ENCODE measurements at places on chromosomes 3 and 15. TPM values are rescaled to one million over a fixed set of nuclear protein-coding genes. Genes with fewer than 3 reads are reported as not detected.

GRCh38 chr3:2771193-2771592 is 339.0 kb downstream of the IL5RA start:
- DNase-seq = no peak

DNA sequence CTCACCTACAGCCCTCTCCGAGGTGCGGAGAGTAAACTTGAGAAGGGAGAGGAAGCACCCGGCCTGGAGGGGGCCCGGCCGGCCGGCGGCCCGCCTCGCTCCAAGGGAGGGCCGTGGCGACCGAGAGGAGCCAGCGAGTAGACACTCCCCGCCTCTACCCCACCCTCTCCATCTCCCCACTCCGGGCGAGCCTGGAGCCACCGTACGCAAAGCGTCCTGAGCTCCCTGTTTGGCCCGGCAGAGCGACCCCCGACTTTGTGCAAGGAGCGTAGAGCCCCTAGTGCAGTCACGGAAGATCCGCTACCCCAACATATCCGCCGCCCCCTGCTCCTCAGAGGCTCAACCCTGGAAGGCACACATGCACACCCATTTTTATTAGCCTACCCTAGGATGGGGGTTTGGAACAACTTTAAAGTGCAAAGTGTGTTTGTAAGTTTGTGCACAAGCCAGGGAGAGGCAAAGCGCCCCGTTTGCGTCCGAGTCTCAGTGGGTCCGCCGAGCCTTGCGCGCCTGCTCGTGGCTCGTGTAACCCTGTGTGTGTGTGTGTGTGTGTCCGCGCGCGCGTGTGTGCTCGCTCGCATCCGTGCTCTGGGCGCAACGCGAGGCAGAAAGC is 508 bp upstream of the SMAD6 start:
- peak; percentile 33 for DNase-seq

The NTRK3 gene
- 4.5 TPM for total RNA-seq

The GRIP2 gene
- 8.0 TPM for total RNA-seq

DNA sequence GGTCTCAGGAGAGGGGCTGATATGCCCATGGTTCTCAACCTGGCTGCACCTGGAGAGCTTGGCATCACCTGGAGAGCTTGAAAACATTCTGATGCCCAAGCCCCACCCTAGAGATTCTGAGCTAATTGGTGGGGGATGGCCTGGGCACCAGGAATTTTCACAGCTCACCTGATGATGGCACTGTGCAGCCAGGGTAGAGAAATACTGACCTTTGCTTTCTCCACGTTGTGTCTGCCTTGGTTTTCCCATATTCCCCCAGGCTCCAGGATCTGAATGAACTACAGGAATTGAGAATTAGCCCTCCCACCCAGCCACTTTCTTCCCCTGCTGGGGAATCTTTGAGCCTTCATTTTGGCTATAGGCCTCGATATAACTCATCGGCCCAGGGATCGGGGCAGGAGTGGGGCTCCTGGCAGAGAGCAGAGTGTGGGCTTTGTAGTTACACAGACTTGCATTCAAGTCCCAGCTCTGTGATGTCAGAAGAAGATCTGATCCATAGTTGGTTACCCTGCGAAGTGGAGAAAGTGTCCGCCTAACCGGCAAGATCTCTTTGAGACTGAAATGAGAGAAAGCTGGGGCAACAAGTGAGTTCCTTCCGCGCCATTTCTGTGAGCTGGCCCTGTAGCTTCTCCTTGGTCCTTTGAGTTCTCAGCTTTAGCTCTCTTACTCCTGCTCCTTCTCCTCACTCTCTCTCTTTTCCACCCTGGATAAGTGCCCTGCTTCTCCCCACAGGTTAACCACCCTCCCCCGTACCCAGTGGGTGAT is 33.1 kb upstream of the UBE2Q2 start:
- DNase-seq = peak; percentile 66

DNA sequence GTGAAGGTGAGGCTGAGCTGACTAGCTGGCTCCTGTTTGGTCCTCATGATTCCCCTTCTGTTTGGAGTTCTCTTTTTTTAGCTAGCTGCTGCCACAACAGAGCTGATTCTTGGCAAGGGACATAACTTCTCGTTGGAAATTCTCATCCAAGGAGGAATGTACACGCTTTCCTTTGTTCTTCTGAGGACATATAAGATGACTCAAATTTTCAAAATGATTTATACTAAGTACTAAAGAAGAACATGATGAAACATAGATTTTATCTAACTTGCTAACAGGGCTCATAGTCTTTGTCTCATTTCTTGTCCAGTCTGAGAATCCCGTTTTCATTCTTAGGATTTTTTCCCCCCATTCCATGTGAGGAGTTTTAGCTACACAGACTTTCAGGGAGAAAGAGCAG is 2.9 kb upstream of the TFG start:
- no peak for DNase-seq

- no peak for DNase-seq
These were observed 528.1 kb downstream of the FOXP1 start for GRCh38 chr3:71055257-71056001.

The FOXB1 gene
- not detected for total RNA-seq

DNA sequence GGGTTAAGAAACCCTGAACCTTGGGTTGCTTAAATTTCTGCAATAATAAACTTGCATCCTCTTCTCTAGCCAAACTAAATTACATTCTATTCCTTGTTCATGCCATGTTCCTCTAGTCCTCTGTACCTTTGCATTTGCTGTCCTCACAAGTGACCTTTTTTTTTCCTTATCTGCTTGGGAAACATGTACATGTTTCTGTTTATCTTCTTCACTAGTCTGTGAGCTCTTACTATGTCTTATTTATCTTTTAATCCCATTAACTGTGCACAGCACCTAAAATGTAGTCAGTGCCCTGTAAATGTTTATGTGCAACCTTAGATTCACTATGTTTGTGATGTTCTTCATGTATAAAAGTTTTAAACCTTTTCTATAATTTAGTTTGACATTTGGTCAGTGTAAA is 61.9 kb downstream of the REC114 start:
- DNase-seq = no peak

DNA sequence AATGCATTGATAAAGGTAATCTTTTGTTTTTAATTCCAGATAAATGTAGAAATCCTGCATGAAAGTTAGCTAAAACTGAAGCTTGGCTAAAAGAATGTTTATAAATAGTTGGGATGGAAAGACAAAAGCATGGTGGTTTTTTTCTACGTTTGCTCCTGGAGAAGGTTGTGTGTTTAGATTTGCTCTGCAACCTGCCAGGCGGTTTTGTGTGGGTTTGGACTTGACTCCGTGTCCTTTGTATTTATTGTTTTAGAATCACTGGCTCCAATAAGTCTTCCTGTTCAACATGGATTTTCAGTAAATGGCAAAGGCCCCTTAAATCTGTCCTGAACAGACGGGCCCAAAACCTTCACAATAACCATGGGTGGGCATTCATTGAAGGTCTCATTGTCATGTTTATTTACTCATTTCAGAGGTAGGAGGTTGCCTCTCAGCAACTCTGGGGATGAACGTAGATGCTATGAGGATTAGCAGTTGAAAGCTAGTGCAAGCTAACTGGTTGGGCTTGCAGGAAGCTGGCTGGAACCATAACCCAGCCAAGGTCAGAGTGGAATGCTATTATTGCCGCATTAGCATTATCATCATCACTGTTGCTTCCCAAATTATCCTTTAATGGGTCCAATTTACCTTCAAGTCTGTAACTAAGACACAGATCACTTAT is 60.6 kb upstream of the ADAMTS9 start:
- DNase-seq = no peak

GRCh38 chr3:133159498-133160475 is 121.6 kb downstream of the TMEM108 start:
- DNase-seq = no peak

- no peak for DNase-seq
These were observed 52.2 kb upstream of the HEG1 start for GRCh38 chr3:125107861-125108567.

The KCNMB2 gene
- 3.7 TPM for total RNA-seq

The RPL32 gene
- total RNA-seq = 1,786 TPM

GRCh38 chr3:84165328-84165727 is 793.5 kb upstream of the CADM2 start:
- no peak for DNase-seq

The ANXA2 gene
- total RNA-seq = 476 TPM

The CASR gene
- 3.0 TPM for total RNA-seq

The RSL24D1 gene
- 115 TPM for total RNA-seq

The RPL35A gene
- total RNA-seq = 305 TPM

GRCh38 chr3:41405466-41405865 is 206.2 kb downstream of the CTNNB1 start:
- DNase-seq = no peak

DNA sequence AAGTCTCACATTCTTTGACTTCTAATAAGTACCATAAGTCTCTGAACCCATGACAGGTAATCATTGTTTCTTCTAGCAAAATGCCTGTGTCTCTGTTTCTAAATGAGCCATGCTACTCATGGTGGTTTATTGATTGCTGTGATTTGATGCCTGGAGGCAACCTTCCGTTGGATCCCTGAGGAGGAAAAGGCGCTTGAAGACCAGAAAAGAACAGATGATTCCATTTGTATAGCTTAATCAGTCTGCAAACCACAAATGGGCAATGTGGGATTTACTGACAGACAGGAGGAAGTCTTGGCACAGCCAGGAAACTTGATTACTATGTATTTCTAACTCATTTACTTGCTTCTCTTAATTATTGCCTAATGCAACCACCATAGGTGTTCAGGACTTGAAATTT is 103.1 kb upstream of the MRPL3 start:
- DNase-seq = no peak

The MESD gene
- 24.2 TPM for total RNA-seq

The AP3S2 gene
- 90.4 TPM for total RNA-seq

- no peak for DNase-seq
These were observed 79.3 kb upstream of the OXTR start for GRCh38 chr3:8848696-8849131.

GRCh38 chr3:112304611-112305010 is 10.6 kb upstream of the SLC9C1 start:
- DNase-seq = no peak

DNA sequence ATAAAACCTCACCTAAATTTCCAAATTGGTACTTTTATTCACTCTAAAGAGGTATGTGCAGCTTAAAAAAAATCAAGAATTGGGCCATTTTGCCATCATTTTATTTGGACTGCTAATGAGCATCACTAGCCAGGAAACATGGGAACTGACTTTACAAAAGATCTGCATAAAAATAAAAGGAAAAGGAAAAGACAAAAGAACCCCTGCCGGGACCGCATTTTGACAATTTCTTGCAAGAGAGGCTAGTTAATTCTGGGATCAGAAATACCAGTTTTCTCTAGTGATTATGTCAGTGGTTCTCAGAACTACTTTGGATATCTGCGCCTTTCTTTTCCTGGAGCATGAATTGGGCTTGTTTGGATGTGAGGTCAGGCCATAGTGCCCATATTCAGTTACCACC is 289.2 kb downstream of the CHST2 start:
- DNase-seq = no peak

GRCh38 chr3:152355744-152356665 is 87.3 kb downstream of the MBNL1 start:
- DNase-seq = no peak

DNA sequence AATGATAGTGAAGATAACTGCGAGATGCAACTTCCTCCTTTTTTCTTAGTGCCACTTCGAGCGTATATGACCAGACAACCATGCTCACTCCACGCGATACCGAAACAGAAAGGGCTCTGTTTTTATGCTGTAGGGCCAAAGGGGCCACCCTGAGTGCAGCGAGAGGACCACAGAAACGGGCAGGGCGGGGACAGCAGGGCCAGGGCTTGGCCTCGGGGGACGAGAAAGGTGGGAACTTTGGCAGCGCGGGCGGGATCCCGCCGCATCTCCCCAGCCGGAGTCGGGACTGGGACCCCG is 483 bp downstream of the VPS13C start:
- peak; percentile 55 for DNase-seq

DNA sequence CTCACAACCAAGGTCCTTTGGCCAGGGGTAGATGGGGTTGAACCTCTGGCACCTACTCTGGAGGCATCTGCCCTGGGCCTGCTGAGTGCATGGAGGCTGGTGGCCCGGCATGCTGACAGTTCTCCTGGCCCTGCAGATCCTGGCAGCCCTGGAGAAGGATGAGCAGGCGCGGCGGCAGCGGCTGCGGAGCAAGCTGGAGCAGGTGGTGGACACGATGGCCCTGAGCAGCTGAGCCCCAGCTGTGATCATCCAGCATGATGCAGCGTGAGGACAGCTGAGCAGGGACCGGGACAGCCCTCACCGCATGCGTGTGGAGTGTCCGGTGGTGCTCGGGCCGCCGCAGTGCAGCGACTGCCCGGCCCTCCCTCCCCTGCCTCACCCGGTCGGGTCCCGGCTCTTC is 50.9 kb downstream of the PLXNA1 start:
- no peak for DNase-seq

- DNase-seq = no peak
These were observed 138.5 kb upstream of the STRIT1 start for GRCh38 chr3:155431856-155432570.

GRCh38 chr3:195241592-195242355 is 29.2 kb downstream of the XXYLT1 start:
- DNase-seq = no peak

The CHDH gene
- 8.2 TPM for total RNA-seq

- DNase-seq = no peak
These were observed 24.0 kb downstream of the PLXNA1 start for GRCh38 chr3:127006781-127007436.

- DNase-seq = peak; percentile 97
These were observed 7.6 kb downstream of the EPHB3 start for GRCh38 chr3:184568924-184569829.

- DNase-seq = no peak
These were observed 25.7 kb downstream of the PCOLCE2 start for GRCh38 chr3:142863010-142863817.

The CPLX3 gene
- total RNA-seq = 57.8 TPM

- no peak for DNase-seq
These were observed 219.4 kb downstream of the CDIN1 start for GRCh38 chr15:36798794-36799193.

The CPB1 gene
- not detected for total RNA-seq

- DNase-seq = peak; percentile 60
These were observed 67.6 kb downstream of the FNDC3B start for GRCh38 chr3:172106989-172107388.

The RYR3 gene
- total RNA-seq = 1.9 TPM

DNA sequence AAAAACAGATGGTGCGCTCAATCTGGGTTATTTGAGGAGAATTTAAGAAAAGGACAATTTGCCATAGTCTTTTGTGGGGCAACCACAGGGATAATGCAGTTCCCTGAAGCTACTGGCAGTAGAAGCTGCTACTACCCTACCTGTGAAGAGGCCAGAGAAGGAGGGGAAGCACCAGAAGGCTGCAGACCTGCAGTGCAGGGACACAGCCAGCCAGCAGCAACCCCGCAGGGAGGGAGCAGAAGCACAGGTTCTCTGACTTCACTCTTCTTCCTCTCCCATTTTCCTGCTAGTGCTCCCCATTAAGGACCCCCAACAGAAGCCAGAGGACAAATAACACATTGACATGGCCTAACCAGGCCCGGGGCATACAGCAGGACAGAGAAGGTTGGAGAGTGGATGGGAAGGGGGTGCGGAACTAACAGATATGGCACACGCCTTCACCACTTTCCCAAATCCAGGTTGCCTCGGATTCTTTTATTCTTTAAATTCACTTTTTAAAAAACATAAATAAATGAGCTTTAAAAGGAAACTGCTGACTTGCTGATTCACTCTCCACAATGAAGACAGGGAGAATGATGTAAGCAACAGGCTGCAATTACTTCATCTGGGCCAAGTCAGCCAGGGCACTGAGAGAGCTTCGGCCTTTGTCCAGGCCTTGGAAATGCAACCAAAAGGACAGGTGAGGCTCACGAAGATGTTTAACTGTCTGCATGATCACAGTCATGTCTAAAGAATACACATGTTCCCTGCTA is 30.1 kb downstream of the POPDC2 start:
- no peak for DNase-seq

The ARPP21 gene
- not detected for total RNA-seq

Data from stomach (tissue), 19 donors.